ENCODE measurements at places on chromosomes 16 and 17.
A peak's percentile ranks its signal among the peaks of the same experiment; 100 is the strongest.

- no peak for DNase-seq
Measured at GRCh38 chr17:1914661-1915083, 84.9 kb downstream of the RPA1 start.

GRCh38 chr17:81553018-81553615 lies 964 bp upstream of the FAAP100 start:
- DNase-seq: peak; percentile 91

GRCh38 chr16:81357711-81358260 lies 43.0 kb downstream of the GAN start:
- DNase-seq: no peak

- no peak for DNase-seq
Measured at GRCh38 chr17:2438823-2439222, 38.0 kb upstream of the MNT start.

GRCh38 chr17:59093145-59093701 lies 13.5 kb downstream of the TRIM37 start:
- DNase-seq: no peak

DNA sequence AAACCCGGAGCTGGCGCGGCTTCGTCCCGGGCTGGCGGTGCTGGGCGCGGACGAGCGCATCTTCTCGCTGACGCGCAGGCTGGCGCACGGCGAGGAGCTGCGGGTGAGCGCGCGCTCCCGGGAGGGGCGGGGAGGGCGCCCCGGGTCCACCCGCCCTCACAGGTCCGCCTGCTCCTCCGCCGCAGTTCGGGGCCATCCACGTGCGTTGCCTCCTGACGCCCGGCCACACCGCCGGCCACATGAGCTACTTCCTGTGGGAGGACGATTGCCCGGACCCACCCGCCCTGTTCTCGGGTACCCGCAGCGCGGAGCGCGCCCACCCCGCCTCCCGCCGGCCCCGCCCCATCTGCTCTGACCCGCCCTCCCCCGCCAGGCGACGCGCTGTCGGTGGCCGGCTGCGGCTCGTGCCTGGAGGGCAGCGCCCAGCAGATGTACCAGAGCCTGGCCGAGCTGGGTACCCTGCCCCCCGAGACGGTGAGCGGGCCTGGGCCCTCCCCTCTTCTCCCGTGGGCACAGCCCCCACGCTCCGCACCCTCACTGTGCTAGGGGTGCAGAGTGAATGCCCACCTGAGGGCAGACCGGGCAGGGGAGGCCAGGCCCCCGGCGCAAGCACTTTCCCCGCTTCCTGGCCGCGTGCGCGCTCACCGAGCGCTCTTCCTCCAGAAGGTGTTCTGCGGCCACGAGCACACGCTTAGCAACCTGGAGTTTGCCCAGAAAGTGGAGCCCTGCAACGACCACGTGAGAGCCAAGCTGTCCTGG lies 1.4 kb downstream of the HAGHL start:
- peak; percentile 71 for DNase-seq

DNA sequence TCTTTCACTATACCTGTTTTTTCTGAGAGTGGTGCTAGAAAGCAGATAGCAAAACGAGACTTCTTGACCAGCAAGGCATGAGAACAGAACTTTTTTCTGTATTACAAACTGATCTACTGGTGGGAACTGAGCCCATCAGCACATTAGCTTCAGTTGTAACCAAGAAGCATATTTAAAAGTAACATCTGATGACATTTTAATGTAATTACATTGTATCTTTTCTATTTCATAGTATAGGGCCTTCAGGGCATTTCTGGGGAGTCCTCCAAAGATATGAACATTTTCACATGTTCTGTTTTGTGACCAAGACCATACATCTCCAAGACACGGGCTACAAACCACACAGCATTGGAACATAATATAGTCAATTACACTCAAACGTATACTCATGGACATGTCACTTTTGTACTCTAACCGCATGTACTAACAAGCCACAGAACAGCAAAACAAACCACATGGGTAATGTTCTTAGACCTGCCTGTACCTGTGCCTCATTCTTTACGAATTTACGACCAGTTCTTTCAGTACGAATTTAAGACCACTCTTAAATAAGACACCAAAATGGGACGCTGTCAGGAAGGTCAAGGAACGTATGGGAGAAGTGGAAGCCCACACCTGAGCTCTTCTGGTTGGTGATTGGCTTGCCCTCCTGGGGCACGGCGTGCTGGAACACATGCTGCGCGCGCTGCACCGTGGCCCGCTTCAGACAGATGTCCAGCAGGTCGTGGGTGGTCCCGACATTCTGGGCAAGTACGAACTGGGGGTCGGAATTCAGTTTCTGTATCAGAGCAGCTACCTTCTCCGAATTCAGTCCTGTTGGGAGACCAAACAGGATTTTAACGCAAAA lies 825 bp downstream of the BLMH start:
- peak; percentile 42 for DNase-seq

DNA sequence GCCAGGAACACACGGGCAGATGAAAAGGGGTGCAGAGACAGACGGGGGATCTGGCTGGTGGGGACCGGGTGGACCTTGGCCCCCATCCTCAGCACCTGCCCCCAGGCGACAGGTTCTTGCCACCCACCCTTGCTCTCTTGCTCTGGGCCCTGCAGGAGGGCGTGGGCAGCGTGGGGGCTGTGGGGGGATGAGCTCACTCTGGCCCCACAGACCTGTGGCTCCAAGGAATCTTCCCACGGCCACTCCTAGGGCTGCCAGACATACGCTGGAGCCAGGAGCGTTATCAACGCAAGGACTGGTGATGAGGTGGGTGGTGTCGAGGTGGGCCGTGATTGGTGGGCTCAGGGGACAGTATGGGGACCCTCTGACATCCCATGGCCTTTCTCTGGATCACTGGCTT lies 6.3 kb downstream of the CTRB1 start:
- DNase-seq: no peak

DNA sequence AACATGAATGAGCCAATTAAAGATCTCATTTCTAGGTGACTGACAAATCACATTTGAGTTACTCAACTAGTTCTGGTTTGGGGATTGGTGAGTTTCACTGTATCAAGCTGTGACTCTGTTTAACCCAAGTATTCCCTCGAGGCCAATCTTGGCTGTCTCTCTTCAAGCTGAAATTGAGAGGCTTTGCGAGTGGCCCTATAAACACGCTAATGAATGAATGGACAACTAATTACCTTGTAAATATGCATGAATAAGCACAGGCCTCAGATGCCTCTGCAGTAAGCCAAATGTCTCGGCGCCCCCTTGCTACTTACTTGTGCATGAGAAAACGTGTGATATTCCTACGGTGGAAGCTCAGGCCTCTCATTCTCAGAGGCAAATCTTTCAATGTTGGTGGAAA lies 450.3 kb upstream of the PSMD7 start:
- no peak for DNase-seq

DNA sequence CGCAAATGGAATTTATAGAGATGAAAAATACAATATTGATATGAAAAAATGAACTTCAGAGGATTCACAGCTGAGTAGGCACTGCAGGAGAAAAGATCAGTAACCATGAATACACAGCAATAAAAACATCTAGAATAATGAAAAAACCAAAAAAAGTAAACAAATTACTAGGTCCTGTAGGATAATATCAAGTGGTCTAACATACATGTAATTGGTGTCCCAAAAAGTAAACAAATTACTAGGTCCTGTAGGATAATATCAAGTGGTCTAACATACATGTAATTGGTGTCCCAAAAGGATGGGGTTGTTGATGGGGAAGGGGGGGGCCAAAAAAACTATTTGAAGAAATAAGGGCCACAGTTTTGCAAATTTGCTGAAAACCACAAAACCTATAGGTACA lies 43.4 kb downstream of the ZNF18 start:
- no peak for DNase-seq

GRCh38 chr17:77036136-77036840 lies 104.5 kb upstream of the SEC14L1 start:
- no peak for DNase-seq

GRCh38 chr16:9107025-9107970 lies 15.9 kb downstream of the HAPSTR1 start:
- no peak for DNase-seq

DNA sequence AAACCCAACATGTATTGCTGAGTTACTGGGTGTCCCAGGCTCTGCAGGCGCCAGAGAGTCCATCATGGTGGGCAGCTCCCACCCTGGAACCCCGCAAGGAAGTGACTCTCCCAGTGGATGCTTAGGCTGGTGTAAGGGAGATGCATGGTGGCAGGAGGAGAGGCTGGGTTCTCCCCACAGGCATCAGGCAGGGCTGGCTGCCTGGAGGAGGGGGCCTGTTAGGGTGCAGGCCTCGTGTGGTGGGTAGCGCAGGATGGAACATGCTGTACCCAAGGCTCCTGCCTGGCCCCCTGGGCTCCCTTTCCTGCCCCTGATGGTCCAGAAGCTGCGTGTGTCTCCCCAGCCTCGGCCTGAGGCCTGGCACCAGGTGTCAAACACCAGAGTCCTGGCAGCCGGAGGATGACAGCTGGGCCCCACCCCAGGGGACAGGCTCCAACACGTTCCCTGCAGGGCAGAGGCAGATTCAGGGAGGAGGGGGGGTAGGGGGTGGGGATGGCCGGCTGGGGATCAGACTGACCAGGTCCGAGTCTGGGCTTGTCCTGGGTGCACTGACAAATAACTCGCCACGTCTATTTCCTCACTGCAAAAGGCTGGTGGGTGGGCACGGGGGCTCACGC lies 40.2 kb upstream of the CIBAR2 start:
- DNase-seq: no peak

DNA sequence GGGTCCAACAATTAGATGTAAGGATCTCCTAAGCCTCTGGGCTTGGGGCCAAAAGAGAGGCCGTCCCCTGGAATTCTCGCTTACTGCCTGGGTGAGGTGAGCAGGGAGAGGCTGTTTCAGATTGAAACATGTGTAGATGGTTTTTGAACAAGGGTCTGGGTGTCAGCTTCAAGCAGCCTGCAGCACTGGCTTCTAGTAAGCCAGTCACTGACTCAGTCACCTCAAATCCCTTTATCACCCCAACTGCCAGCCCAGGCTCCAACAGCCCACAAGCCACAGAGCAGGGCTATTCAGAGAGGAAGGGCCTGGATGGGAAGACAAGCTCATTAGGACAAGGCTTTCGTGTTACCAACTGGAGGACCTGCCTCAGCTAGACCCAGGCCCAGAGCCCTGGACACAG lies 180.2 kb downstream of the CCT6B start:
- DNase-seq: no peak

DNA sequence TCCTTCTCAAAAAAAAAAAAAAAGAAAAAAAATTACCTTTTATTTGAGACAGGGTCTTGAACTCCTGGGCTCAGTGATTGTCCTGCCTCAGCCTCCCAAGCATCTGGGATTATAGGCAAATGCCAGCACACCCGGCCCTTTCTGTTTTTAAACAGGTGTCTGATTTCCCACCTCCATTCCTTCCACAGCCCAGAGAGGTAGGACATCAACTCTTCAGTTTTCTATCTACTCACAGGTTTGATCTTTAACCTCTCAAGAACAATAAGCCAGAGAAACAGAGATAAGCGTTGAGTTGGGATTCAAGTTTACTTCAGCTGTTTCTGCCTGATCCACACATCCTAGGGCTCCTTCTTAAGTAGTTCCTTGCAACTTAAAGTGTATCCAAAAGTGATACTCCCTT lies 41.5 kb upstream of the TEX2 start:
- DNase-seq: no peak

DNA sequence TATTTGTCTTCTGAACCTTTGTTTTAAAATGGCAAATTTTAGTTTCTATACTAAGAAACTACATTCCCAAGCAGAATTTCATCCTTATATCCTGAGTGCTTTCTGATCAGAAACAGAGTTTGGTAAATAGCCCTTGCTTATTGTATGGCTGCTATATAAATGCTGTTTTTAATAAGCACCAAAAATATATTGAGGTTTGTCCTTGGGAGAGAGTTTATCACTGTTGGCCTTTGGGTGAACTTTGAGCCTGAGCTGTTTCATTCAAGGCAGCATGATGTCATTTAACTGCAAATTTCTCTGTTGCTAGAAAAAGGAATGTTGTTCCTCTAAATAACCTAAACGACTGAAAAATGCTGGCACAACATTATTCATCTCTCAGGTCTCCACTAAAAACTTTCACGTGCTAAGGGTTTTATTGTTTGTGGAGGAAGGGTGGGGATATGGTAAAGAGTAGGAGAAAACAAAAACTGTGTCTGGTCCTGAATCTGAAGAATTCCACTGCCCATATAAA lies 334.3 kb upstream of the TBX2 start:
- no peak for DNase-seq

- DNase-seq: peak; percentile 46
Measured at GRCh38 chr17:17042851-17043460, 699 bp downstream of the MPRIP start.

- no peak for DNase-seq
Measured at GRCh38 chr16:78993346-78993745, 607.2 kb downstream of the MAF start.

GRCh38 chr17:39845052-39845846 lies 18.9 kb downstream of the IKZF3 start:
- DNase-seq: no peak

DNA sequence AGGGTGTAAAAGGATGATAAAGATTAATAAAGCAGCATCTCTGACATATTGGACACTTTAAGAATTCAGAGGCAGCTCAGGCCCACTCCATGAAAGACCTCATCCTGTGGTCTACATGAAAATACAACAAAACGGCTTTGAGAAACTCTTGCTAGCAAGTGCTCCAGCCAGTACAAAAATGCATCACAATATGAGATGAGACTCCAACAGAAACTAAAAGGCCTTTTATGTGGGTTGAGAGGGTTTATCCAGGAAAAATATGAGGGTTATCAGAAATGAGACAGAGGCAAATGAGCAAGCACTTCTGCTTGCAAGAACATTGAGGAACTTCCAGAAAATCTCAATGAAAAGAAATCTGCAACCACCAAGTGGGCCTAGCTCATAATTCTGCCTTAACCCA lies 65.7 kb downstream of the LITAF start:
- no peak for DNase-seq

DNA sequence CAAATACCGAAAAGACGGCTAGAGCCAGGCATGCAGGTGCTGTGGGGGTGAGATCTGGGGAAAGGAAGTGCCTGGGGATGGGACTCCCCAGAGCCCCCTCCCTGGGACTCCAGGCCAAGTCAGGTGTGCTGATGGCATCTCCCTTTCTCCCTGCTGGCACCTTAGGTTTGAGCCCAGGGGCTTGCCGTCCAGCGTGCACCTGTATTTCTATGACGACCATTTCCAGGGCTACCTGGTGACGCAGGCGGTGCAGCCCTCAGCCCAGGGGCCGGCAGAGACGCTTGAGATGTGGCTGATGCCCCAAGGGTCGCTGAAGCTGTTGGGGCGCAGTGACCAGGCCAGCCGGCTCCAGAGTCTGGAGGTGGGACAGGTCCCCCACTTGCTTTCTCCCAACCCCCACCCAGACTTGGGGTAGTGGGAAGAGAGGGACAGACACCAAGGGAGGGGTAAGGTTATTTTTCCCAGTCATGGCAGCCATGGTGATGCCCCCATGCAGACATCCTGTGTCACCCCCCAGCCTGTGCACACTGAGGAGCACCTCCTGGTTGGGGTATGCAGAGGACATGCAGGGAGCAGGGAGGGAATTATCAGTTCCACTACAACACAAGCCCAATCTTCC lies 11.1 kb downstream of the XYLT2 start:
- no peak for DNase-seq

GRCh38 chr16:69241926-69242325 lies 55.0 kb downstream of the SNTB2 start:
- no peak for DNase-seq

GRCh38 chr16:88084881-88085280 lies 133.6 kb downstream of the BANP start:
- DNase-seq: no peak
